ENCODE measurements at places on chromosomes 6 and 20. TPM values are rescaled to one million over a fixed set of nuclear protein-coding genes. Genes with fewer than 3 reads are reported as not detected.

- no peak for DNase-seq
These were observed 210.9 kb downstream of the TFAP2B start for GRCh38 chr6:51029561-51029960.

DNA sequence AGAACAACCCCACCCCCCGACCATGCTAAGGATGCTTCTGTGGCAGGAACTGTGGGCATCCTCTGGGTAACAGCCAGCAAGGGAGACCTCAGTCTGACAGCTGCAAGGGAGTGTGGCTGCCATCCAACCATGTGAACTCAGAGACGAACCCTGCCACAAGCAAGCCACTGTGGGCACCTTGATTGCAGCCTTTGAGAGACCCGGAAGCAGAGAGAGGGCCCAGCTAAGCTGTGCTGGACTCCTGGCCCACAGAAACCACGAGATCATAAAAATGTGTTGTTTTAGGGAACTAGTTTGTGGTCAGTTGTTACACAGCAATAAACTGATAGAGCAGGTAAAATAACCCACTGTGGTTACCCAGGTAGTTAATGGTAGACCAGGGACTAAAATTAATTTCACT lies 414.6 kb downstream of the CDH26 start:
- no peak for DNase-seq

DNA sequence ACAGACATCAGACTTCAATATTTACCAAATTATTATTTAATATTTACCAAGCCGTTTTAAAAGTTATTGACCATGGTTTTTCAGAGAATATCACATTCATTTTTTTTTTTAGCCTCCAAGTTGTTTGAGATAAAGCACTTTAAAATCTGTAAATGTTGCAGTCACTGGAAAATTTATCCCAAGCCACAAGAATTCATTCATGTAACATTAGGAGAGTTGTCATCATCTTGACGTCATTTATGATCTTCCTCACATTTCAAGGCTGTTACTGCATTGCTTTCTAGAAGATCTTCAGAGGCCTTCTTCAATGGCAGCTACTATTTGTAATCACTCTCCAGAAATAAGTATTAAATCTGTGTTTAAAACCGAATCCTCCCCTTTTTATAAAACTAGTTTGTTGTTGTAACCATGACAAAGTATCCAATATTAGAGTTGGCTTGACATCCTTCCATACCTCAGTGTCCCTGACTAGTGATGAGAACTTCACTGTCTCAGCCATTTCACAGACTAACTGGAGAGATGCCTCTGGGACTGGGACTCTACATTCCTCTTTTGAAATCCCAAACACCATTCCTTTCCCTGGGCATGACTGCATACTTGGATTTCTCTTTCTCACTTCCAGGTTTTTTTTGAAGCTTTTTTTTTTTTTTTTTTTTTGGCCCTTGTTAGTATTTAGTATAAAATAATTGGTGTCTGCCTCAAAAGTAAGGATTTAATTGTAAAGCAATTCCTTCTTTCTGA lies 100.1 kb downstream of the ZFAND3 start:
- DNase-seq, result no peak

DNA sequence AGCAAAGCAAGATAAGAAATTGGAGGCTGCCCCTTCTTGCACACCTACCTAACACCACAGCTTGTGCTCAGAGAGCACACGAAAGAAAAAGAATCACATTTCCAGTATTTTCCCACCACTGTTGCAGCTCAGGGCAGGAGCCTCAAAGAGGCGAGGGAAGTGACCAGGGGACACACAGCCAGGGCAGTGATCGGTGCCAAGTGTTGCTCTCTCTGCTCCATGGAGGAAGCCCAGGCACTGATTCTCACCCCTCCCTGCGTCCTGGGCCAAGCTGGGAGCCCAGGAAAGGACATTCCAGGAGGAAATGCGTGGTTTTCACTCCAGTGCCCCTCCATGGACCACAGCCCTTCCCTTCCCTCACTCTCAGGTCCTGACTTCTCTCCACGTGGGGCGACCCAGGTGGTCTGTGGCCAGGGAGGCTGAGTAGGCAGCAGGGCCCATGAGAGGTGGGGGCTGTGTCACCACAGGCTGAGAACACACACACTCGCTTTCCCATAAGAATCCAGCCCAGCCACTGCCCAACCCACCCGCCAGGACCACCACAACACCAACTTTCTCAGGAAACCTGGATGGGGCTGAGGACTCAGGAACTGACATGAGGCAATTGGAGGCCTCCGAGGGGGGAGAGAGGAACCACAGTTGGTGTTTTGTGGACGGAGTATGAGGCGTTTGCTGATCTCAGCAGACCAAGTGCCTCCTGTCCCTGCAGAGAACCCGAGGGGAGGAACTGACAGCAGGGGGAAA lies 81.7 kb upstream of the MAFB start:
- no peak for DNase-seq

DNA sequence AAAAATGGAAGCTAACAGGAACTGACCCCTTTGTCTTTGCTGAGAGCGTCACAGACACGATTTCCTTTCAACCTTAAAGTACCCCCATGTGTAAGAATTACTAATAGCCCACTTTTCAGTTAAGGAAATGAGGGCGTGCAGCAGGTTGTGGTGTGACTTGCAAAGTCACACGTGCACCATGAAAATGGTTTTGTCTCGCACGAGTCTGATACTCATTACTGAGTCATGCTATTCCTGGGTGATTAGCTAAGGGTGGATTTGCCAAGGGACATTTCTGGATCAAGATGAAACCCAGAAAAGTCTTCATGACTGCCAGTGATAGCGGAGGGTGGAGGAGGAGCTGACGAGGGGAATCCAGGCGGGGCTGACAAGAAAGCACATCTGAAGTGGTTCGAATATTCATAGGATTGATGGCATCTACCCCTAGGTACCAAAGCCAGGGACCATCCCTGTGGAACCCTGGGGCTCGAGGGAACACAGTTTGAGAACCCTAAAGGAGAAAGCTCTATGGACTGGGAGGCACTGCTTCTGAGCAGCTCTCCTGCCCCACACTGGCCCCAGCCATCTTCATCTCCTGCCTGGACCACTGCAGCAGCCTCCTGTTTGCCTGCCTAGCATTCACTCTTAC lies 12.1 kb upstream of the NFATC2 start:
- DNase-seq, result peak; percentile 41

GRCh38 chr20:53623134-53623453 lies 29.5 kb upstream of the ZNF217 start:
- no peak for DNase-seq

- no peak for DNase-seq
These were observed 465.9 kb downstream of the KIF16B start for GRCh38 chr20:16107172-16107870.

DNA sequence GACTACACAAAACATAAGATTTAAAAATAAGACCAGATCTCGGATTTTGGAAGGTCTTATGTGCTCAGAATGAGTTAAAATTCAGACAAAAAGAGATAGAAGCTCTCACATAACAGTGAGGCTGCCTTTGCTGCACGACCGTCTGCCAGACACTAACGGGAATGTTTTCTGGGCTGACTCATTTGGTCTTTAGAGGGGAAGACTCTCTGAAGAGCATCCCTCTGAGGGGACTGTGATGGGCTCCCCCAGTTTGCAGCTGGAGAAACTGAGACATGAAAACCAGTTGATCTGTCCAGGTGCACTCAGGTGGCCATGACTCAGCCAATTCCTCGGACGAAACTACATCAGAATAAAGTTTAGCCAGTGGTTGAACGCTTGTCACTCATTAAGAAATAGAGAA lies 153.9 kb downstream of the RNASET2 start:
- no peak for DNase-seq

DNA sequence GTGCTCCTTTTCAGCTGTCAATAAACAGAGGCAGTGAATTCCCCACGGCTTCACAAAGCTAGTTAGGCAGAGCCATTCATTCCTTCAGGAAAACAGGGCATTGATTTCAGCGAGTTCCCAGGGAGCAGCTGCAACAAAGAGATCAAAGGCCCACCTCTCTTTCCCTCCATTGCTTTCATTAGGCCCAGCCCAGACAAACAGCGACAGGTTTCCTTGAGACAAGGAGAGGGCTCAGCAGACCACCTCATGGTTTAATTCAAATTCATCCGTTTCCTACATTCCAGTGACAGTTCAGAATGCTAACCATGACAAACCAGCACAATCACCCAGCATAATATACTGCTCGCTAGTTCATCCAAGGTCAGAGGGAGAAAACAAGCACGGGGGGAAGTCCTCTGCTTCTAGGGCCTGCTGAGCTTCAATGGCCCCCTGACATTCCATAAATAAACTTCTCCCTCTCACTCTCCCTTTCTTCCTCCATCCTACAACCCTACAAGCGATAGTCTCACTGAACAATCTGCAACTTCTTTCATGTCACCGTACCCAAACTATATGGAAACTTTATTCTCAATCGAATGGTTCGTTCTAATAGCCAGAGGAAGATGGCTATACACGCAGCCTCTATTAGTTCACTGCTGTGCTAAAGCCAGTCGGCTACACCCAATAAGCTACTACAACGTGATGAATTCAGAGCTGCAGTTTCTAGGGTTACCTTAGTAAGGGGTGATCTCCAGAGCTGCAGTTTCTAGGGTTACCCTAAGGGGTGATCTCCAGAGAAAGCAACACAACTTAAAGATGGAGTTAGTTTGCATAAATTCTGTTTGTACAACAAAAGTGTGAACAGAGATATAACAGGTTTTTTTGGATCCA lies 34.7 kb downstream of the PLAGL1 start:
- no peak for DNase-seq

DNA sequence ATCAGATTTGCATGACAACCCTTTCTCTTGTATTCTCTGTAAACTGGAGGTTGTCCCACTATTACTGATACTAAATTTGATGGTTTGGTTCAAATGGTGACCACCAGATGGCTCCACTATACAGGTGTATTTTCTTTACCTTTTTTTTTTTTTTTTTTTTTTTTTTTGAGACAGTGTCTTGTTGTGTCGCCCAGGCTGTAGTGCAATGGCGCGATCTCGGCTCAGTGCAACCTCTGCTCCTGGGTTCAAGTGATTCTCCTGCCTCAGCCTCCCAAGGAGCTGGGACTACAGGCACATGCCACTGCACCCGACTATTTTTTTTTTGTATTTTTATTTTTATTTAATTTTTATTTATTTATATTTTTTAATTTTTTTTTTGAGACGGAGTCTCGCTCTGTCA lies 6.6 kb upstream of the WTAP start:
- no peak for DNase-seq

GRCh38 chr6:110043366-110043994 lies 65.4 kb downstream of the GPR6 start:
- DNase-seq, result no peak

DNA sequence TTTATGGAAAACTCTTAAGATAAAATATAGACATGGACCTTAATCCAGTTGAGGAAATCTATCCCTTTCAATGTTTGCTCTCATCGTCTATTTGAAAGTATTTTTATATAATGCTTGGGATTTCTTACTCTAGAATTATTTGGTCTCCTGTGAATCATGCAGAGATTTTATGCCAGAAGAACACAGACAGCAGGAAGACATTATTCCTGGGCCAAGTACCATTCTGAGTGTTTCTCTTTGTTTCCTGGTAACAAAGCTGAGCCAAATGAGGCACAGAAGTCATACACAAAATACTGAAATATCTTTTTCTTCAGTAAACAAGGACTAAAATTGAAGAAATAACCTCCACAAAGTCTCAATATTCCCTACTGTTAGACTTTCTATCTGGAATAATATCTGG lies 538.2 kb upstream of the EYS start:
- peak; percentile 59 for DNase-seq

Gene ID4
- total RNA-seq, result 68.6 TPM

Gene SLC25A27
- 20.7 TPM for total RNA-seq
